ENCODE measurements at places on chromosomes 2 and 18. TPM values are rescaled to one million over a fixed set of nuclear protein-coding genes. Genes with fewer than 3 reads are reported as not detected.

DNA sequence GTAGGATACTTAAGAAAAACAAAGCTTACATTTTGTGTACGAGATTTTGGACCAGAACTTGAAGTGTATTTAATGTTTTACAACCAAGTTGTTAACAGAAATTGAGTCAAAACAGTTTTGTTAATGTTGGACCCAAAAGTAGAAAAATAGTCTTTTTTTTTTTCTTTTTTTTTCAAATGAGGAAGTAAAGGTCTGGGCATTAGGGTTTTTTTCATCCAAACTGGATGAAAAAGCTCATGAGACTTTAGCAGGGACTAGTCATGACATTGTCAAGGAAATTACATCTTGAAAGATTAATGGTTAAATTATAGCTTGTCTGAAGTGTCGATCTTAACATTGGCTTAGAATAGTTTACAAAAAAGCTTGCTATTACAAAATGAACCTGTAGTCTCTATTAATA is 32.3 kb downstream of the CCNT2 start:
- no peak for DNase-seq
- no peak overlapping the region for H3K27ac ChIP-seq
- H3K4me3 ChIP-seq = no peak overlapping the region
- H3K27me3 ChIP-seq = no peaks in the 10 kb centered on the region
- H3K36me3 ChIP-seq = peaks cover 6% of the 10 kb centered on the region

DNA sequence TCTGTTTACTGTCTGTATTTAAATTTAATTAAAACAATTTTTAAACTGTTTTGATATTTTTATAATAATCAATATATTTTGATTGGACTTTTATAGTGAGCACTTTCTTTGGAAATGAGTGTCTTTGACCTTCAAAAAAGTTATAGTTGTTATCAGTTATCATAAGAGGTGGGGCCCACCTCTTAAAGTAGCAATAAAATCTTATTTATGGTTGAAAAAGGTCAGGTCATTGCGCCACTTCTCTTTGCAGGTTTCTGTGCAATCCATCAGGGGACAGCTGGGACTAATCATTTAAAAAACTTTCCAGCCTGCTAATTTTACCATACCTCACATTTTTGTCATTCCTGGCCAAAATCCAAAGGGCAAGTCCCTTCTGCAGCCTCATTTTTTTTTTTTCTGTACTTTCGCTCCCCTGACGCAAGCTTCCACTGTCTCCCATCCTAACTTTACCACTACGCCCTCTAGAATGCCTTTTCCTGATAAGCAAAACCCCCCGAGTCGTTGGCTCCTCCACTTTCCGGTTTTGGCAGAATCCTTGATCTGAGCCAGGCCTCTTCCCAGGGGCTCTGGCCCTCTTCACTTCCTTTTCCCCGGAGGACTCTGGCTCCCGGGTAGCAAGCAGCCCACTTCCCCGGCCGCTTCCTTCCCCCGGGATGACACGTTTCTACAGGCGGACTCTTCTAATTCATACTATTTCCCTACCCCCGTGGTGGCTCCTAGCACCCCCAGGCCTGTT is 1.1 kb upstream of the SEH1L start:
- no peaks in the 10 kb centered on the region for H3K36me3 ChIP-seq

GRCh38 chr18:1488957-1489356 is 584.3 kb downstream of the ADCYAP1 start:
- H3K36me3 ChIP-seq = no peaks in the 10 kb centered on the region
- no peak for DNase-seq
- H3K4me3 ChIP-seq = no peak overlapping the region
- no peak overlapping the region for H3K27ac ChIP-seq
- H3K4me1 ChIP-seq = no peaks in the 10 kb centered on the region

- no peaks in the 10 kb centered on the region for H3K36me3 ChIP-seq
- H3K27me3 ChIP-seq = peaks cover 3% of the 10 kb centered on the region
- H3K4me1 ChIP-seq = no peaks in the 10 kb centered on the region
Measured at GRCh38 chr2:24011250-24012104, 1.6 kb downstream of the MFSD2B start.

GRCh38 chr18:52216666-52217065 is 123.3 kb upstream of the DCC start:
- DNase-seq = no peak
- no peaks in the 10 kb centered on the region for H3K27me3 ChIP-seq
- H3K4me1 ChIP-seq = no peaks in the 10 kb centered on the region
- H3K36me3 ChIP-seq = no peaks in the 10 kb centered on the region

DNA sequence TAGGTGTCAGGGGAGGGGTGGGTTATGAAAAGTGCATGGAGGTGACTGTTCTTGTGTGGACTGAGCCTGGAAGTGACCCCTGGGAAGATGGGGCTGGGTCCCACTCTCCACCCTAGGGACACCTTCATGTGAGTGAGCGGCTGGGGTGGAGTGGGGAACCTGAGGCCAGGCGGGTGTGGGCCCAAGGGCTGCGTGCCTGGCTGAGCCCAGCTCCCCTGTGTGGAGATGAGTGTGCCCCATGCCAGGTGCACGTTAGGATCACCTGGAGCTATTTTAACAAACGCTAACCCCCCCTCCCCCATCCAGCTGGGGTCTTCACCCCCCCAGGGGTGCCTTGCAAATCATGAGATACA is 26.5 kb downstream of the ZAP70 start:
- no peaks in the 10 kb centered on the region for H3K36me3 ChIP-seq
- no peaks in the 10 kb centered on the region for H3K27me3 ChIP-seq
- H3K4me1 ChIP-seq = no peaks in the 10 kb centered on the region
- H3K27ac ChIP-seq = no peak overlapping the region
- no peak overlapping the region for H3K4me3 ChIP-seq

GRCh38 chr2:67164771-67165522 is 232.2 kb upstream of the ETAA1 start:
- H3K27ac ChIP-seq = no peak overlapping the region
- H3K4me3 ChIP-seq = no peak overlapping the region
- no peaks in the 10 kb centered on the region for H3K36me3 ChIP-seq
- H3K4me1 ChIP-seq = no peaks in the 10 kb centered on the region
- DNase-seq = no peak

GDF7 gene
- under 0.01 TPM for total RNA-seq

ARHGAP28 gene
- total RNA-seq = 10.8 TPM

GPR39 gene
- total RNA-seq = 0.16 TPM

LYG1 gene
- 0.80 TPM for total RNA-seq

CCT4 gene
- total RNA-seq = 119 TPM

DNAH6 gene
- 2.3 TPM for total RNA-seq
